ENCODE measurements at places on chromosomes 6 and 20. TPM values are rescaled to one million over a fixed set of nuclear protein-coding genes. Genes with fewer than 3 reads are reported as not detected.

Gene TMEM14B
- 117 TPM for total RNA-seq

GRCh38 chr20:62168061-62168460 is 14.8 kb upstream of the MTG2 start:
- no peak for DNase-seq

Gene RAET1L
- not detected for total RNA-seq

DNA sequence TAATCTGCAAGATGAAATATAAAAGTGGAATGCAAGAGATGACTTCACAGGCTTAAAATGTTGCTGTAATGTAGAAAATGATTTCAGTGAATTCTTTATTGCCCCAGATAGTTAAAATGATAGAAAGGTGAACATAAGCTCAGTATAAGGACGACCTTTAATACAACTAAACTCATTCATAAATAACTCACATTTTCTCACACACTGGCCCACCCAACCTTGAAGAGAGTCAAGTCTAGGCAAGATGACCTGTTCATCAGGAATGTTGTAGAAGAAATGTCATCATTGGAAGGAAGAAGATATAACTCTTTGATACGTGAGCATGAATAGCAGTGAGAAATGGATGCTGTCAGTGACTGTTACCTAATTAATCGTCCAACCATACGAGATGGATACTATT is 111.1 kb upstream of the SASH1 start:
- no peak for DNase-seq

DNA sequence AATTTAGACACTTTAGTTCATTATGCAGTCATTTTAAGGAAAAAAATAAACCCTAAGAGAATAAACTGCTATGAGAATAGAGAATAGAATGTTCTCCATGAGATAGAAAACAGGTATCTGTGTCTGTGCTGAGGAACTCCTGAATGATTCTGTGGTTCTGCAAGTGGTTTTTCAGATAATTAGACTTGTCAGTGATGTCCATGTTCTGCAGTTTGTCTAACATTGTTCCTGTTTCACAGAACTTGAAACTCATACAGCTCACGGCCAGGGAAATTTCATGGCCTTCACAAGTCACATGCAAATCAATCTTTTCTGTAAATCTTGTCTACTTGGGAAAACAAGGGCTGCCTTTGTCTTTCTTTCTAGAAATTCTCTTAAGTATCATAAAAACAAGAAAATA is 73.4 kb upstream of the HMGCLL1 start:
- no peak for DNase-seq

- DNase-seq = no peak
Observed at GRCh38 chr6:4661391-4661790, 114.8 kb upstream of the CDYL start.

Gene IP6K3
- total RNA-seq = 6.7 TPM

DNA sequence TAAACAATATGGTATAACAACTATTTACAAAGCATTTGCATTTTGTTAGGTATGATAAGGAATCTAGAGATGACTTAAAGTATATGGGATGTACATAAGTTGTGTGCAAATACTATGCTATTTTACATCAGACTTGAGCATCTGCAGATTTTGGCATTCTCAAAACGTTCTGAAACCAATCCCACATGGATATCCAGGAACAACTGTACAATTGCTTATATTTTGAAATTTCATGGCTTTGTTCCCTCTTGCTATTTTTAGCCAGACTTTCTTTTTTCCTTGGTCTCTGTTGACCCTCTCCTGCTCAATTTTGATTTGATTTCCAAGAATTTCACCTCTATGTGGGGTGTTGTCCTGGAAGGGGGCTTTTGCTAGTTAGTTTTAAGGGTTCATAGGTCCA is 32.9 kb upstream of the UST start:
- DNase-seq = no peak

GRCh38 chr20:31992086-31992485 is 18.2 kb upstream of the CCM2L start:
- DNase-seq = no peak

Measured in sigmoid colon (tissue), 7 donors.